ENCODE measurements at places on chromosomes 2 and 18.

DNA sequence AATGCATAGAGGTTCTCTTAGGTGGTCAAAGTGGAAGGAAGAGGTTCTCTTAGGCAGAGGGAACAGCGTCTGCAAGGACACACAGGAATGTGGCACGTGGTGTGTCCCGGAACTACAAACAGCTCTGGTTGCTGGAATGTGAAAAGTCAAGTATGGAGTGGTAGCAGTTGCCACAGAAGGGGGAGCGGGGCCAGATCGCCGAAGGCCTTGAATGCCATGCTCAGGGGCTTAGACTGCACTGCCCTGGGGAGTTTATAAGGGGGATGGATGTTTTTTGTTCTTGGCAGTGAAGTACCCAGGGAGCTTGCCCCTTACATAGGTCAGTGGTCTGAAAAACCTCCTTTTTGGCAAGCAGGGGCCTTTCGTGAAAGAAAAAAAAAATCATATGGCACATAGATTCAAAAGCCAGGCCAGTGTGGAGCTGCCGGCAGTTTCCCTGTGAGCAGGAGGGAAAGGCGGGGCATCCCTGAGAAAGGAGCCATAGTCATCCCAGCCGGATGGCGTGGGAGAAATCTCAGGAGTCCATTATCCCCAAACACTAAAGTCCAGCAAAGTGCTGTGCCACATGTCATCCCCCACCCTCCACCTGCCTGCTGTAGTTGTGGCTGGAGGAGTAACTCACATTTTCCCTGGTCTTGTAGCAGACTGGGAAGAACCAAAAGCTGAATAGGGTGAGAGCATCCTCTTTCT is 45.4 kb downstream of the GORASP2 start:
- no peak for DNase-seq

- no peak for DNase-seq
These were observed 1.8 kb downstream of the TMEM131 start for GRCh38 chr2:97993926-97994325.

- DNase-seq, result no peak
These were observed 220.7 kb downstream of the CAMKMT start for GRCh38 chr2:44582363-44583008.

- no peak for DNase-seq
These were observed 31.1 kb upstream of the SPAG16 start for GRCh38 chr2:213253162-213253561.

GRCh38 chr2:232492963-232493700 is 5.5 kb upstream of the ECEL1 start:
- DNase-seq, result no peak

GRCh38 chr2:107215401-107216350 is 329.7 kb upstream of the ST6GAL2 start:
- DNase-seq, result no peak

DNA sequence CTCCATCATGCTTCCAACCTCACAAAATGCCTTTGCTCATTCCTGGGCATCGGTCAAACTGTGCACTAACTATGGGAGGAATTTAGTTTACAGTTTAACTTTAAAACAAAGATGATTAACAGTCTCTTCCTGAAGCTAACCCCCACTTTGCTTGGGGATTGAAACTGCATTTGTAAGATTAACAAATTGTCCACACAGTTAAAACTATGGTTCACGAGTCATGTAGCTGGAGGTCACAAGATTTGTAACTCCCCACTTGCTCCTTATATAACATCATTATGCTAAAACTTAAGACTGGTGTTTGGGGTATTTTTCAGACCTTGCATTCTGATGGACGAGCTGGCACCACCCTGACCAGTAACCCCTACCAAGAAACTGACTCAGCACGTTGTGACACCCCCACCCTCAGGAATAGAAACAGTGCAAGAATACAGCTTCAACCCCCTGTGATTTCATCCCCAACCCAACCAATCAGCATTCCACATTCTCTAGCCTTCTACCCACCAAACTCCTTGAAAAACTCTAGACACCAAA is 252.3 kb downstream of the MBD5 start:
- no peak for DNase-seq

DNA sequence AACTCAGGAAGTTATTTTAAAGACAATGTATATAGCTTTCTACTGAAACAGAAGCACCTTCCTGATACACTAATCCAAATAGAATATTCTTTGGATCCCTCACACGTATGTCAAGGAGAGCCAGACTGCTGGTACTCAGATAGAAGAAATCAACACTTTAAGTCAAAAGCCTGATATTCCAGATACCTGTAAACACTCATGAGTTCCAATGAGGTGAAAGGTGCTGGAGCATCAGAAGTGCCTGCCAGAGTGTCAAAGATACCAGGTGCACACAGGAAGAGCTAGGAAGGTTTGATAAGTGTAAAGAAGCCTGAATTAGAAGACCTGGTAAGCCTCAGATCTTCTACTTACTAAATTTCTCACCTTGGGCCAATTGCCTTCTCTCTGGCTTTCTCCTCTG is 226.3 kb upstream of the SP5 start:
- DNase-seq, result no peak

DNA sequence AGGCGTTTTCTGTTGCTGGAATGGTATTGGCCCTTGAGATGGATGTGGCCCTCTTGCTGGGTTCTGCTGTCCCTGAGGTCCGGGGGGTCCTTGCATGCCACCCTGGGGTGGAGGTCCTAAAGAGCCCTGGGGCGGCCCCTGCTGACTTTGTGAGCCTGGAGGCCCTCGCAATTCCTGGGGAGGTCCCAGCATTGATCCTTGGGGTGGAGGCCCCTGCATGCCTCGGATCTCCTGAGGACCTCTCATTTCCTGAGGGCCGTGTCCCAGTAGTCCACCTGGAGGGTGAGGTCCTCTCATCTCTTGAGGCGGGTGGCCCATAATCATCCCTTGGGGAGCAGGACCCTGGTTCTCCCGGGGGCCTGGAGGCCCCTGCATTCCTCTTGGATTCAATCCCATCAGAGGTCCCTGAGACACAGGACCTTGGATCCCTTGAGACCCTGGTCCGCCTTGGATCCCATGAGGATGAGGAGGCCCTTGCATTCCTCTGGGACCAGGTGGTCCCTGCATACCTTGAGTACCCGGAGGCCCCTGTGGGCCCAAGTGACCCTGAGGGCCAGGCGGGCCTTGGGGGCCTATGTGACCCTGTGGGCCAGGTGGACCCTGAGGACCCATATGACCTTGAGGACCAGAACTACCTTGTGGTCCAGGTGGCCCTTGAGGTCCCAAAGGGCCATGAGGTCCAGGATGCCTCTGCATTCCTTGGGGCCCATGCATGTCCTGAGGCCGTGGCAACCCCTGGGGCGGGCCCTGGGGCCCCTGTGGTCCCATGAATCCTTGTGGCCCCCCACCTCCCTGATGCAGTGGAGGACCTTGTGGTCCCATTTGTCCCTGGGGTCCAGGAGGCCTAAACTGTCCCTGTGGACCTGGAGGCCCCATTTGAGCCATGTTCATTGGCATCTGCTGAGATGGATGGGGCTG is 18.3 kb downstream of the SFT2D3 start:
- DNase-seq, result no peak

DNA sequence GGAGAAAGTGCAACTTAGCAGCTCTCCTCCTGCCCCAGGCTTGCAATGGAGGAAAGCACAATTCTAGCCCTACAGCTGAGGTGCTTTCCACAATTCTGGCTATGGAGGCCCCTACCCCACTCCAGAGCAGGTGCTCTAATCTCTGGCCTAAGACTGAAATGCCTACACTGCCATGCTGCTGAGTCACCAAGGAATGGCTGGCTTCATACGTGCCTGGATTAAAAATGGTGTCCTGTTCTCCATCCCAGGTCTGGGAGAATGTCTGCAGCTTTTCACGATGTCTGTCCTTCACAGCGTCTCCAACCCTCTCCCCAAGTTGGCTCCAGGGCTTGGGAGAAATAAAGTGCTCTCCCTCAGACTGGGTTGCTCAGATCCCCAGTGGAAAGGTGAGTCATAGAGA is 48.5 kb downstream of the MBOAT2 start:
- DNase-seq, result no peak

DNA sequence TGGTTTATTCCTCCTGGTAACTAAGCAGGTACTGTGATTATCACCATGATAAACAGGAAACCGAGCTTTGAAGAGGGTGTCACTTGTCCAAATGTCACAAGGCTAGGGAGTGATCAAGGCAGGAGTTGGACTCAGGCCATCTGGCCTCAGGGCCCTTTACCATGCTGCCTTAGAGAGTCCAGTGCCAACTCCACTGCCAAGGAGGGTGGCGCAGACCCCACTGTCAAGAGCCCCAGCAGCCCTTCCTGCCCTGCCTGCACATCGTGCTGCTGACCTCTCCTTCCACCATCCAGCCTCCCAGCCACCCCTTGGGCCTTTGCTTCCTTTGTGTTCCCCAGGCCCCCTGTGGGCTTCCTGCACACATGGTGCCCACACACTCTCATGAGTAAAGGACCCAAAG is 48.3 kb downstream of the TNS1 start:
- DNase-seq, result no peak

- no peak for DNase-seq
These were observed 43.6 kb upstream of the ASB1 start for GRCh38 chr2:238383135-238383534.

- DNase-seq, result peak; percentile 56
These were observed 46.6 kb upstream of the ZBTB7C start for GRCh38 chr18:48455555-48456478.

DNA sequence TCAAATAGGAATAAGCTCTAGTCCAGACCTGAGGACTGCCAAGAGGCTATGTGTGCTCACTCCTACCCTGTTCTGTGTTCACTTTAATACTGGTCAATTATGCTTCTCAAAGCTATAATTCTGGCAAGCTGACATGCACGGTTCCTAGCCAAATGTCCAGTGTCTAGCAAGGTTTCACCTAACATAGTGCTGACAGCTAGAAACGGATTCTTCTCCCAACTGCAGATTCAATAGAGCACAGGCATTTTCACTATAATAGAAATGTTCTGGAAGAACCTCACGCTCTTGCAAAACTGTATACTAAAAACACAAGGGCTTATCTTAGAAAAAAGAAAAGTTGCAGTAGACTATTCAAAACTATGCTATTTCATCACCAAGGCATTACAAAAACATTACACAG is 45.1 kb downstream of the HDAC4 start:
- DNase-seq, result no peak

DNA sequence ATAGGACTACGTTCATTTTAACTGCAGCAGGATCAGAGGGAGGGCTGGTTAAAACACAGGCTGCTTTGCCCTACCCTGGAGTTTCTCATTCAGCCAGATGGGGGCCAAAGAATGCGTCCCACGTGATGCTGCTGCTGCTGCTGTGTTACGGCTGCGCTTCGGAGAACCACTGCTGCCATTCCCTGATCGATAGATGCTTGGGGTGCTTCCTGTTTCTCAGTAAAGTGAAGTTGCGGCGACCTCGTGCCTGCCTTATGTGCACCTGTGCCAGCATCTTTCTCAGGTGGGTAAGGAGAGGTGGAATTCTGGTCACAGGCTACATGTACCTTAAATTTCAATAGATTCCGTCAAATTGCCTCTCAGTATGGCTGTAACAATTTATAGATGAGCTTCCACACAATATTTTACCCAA is 24.7 kb upstream of the TOGARAM2 start:
- DNase-seq, result no peak

GRCh38 chr2:4831751-4832150 is 860.4 kb upstream of the SOX11 start:
- DNase-seq, result no peak

DNA sequence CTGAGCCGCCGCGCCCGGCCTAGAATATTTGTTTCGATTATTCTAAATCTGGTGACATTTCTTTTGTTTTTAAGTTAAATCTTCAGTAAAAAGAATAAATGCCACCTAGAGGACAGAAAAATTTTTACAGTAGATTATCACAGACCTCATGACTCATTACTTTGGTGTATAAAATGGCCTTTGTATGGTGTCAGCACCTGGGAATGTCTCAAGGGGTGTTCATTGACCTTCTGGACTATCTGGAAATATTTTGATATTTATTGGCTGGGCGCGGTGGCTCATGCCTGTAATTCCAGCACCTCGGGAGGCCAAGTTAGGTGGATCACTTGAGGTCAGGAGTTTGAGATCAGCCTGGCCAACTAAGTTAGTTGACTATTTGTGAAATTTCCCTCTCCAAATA is 30.3 kb upstream of the SLC30A6 start:
- peak; percentile 28 for DNase-seq

- DNase-seq, result no peak
These were observed 60.7 kb downstream of the SPTBN1 start for GRCh38 chr2:54516842-54517241.

DNA sequence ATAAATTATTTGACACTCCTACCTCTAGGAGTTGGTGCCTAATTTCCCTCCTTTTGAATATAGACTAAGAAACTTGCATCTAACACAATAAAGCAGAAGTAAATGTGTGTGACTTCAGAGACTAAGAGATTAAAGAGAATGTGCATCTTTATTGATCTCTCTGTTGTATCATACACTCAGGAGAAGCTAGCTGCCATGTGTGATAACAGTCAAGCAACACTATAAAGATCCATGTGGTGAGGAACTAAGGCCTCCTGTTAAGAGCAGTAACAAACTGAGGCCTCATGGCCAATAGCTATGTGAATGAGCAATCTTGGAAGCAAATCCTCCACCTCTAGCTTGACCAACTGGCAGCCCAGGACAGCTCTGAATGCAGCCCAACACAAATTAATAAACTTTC is 3.4 kb downstream of the FANCL start:
- DNase-seq, result no peak

DNA sequence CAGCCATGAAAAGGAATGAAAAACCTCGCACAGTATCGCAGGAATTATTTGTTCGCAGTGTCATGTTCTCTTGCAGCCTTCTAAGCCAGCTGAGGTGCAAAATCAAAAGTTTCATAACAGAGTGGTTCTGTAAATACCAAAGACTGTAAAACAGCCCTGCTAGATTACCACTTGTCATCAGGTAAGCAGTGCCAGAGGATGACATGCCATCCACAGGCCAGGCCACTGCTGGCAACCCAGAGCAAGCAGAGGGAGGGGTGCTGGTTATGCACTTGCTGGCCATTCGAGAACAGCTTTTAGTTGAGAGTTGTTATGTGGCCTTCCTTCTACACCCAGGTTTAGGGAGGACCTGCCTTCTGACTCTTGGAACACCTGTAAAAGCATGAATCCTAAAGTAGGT is 114.3 kb upstream of the MGAT5 start:
- no peak for DNase-seq

DNA sequence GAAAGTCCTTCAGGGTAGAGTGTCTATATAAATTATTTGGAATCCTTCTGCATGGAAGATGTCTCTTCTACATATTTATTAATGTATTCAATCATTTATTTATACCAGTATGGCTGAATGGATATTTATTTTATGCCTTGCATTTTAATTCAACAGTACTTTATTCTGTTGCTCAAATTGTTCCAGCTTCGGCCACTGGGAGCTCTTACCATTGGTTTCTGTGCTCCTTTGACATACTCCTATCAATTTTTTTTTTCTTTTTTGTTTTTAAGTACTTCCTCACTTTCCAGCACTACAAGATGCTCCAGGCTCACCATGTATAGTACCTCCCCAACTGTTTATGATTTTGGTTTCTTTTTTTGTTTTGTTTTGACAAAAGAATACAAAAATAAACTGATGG is 39.4 kb upstream of the WIPF1 start:
- no peak for DNase-seq

DNA sequence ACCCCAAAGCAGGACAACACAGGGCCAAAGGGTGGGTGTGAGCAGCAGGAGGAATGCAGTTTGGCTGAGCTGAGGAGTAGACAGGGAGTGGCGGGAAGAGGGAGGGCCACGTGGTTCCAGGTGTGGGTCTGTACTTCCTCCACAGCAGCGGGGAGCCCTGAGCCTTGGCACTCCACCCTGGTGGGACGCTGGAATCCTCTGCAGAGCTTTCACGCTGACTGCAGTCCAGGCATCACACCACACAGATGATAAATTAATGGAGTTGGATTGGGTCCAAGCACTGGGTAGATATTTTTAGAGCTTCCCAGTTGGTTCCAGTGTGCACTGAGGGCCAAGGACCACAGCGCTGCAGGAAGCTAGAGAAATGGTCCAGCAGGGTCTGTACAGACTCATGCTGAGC is 67.0 kb upstream of the TMEM200C start:
- DNase-seq, result no peak
